ENCODE measurements at places on chromosomes 6 and 20. TPM values are rescaled to one million over a fixed set of nuclear protein-coding genes. Genes with fewer than 3 reads are reported as not detected.

The PEX3 gene
- total RNA-seq, result 21.3 TPM

The DEFB123 gene
- not detected for total RNA-seq

The TGM2 gene
- 450 TPM for total RNA-seq

The TRIM40 gene
- total RNA-seq, result not detected

The TCP11 gene
- total RNA-seq, result not detected

The FAM217A gene
- total RNA-seq, result not detected

The ZC2HC1B gene
- total RNA-seq, result not detected

The DDX43 gene
- 0.78 TPM for total RNA-seq

The GPR6 gene
- not detected for total RNA-seq

The CD24 gene
- 0.64 TPM for total RNA-seq
